ENCODE measurements at places on chromosomes 7 and 10. TPM values are rescaled to one million over a fixed set of nuclear protein-coding genes. Genes with fewer than 3 reads are reported as not detected.

GRCh38 chr7:134448356-134449229 is 10.3 kb downstream of the AKR1B1 start:
- DNase-seq, result no peak
- peaks cover 59% of the 10 kb centered on the region for H3K36me3 ChIP-seq
- no peak overlapping the region for H3K4me3 ChIP-seq
- H3K4me1 ChIP-seq, result peaks cover 2% of the 10 kb centered on the region

DNA sequence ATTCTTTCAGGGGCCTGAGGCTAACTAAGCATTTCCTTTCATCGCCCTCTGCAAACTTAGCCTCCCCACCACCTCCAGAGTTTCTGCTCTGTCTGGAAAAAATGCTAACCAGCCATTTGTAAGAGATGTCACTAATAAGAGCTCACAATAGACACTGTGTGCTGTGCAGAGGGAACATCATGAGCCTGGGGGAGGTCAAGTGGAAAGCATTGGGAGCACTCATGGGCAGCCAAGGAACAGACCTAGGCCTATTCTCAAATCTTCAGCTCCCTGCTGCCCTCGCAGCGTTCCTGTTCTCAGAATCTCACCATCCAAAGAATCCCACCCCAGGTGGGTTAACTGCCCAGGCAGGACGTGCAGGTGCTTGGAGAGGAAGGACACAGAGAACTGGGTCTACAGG is 27.1 kb upstream of the GPAM start:
- H3K27me3 ChIP-seq, result peaks cover 9% of the 10 kb centered on the region
- H3K36me3 ChIP-seq, result no peaks in the 10 kb centered on the region

DNA sequence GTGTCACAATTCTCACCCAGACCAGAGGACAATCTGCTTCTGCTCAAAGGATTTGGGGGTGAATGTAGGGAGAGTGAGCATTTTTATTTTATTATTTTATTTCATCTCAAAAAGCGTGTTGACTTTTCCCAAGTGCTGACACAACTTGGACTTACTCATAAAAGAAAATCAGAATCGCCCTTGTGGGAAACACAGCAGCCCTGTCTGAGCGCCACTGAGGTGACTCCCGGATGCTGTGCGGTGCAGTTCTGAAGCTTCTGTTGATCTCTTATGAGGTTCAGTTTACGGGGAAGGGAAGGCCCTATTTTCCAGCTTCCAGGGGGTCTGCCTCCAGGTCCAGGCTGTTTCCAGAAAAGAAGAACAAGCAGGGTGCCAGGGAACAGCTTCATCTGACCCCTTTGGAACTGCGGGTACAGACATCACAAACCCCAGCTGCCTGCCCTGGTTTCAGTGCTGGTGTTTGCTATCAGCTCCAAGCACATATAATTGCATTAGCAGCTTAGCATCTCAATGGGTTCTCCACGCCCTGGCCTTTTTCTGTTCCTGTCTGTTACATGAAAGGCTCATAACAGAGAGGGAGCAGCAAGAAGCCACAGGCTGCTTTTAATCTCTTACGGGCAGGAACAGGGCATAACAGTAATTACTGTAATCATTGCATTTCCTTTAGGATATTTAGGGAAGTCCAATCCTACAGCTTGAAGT is 52.4 kb downstream of the PARP12 start:
- DNase-seq, result no peak

DNA sequence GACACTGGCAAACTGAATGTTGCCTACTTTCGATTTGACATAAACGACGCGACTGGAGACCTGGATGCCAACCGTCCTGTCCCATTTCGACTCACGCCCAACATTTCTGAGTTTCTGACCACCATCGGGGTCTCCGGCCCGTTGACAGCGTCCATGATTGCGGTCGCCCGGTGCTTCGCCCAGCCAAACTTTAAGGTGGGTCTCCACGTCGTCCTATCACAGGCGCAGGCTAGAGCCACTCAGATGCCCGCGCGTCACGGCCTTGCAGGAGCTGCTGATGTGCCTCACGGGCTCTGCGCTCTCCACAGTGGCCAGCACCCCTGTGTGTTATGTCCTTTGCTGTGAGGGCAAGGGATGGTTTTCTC is 132.6 kb downstream of the SMURF1 start:
- H3K36me3 ChIP-seq, result peaks cover 74% of the 10 kb centered on the region
- DNase-seq, result no peak
- no peaks in the 10 kb centered on the region for H3K4me1 ChIP-seq

DNA sequence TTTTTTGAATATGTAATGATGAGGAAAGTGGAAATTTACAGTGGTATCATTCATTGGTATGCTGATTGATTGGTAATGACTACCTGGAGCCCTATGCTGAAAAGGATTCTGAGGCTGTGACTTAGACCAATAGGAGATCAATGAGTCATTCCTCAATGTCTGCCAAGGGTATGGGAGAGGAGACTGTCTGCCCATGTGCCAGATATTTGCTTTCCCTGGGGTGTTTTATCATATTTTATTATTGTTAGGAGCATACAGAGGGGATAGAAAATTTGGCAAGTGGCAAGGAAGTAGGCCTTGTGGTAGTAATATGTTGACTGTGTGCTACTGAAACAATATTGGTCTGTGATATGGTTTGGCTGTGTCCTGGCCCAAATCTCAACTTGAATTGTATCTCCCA is 54.8 kb downstream of the ASAH2B start:
- DNase-seq, result no peak
- no peaks in the 10 kb centered on the region for H3K36me3 ChIP-seq
- H3K4me3 ChIP-seq, result no peak overlapping the region
- H3K4me1 ChIP-seq, result no peaks in the 10 kb centered on the region

GRCh38 chr7:31419505-31420055 is 79.1 kb upstream of the NEUROD6 start:
- H3K4me1 ChIP-seq, result no peaks in the 10 kb centered on the region
- H3K4me3 ChIP-seq, result no peak overlapping the region
- H3K27ac ChIP-seq, result no peak overlapping the region
- H3K36me3 ChIP-seq, result no peaks in the 10 kb centered on the region

DNA sequence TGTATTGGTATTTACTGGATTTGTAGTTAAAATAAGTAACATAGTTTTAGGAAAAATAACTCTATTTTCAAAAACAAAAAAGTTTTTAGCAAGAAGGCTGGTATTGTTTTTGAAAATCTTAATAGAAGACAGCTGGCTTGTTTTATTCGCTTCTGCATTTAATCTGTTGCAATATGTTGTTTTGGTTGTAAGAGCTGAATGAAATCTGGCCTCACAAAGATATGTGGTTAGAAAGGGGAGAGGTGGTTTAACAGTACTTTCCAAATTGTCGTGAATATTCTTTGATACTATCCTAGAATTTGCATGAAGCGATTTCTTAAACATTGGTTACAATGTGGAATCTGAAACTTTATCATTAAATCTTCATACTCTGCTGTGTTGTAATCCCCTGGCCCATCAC is 355.9 kb upstream of the FZD8 start:
- no peak for DNase-seq
- no peak overlapping the region for H3K27ac ChIP-seq
- no peaks in the 10 kb centered on the region for H3K4me1 ChIP-seq
- no peaks in the 10 kb centered on the region for H3K27me3 ChIP-seq

The DYNC1I1 gene
- not detected for total RNA-seq

All from activated CD4-positive, alpha-beta memory T cell treated with anti-CD3 and anti-CD28 coated beads, Interleukin-2, amount 10 ng/mL, durations not matched to agents 7 days and 5 days (primary cell).